ENCODE measurements at places on chromosomes 11 and 22. TPM values are rescaled to one million over a fixed set of nuclear protein-coding genes. Genes with fewer than 3 reads are reported as not detected.

The TRIM6 gene
- 3.3 TPM for total RNA-seq

The RIC8A gene
- 127 TPM for total RNA-seq

The OR52I2 gene
- total RNA-seq, result not detected

DNA sequence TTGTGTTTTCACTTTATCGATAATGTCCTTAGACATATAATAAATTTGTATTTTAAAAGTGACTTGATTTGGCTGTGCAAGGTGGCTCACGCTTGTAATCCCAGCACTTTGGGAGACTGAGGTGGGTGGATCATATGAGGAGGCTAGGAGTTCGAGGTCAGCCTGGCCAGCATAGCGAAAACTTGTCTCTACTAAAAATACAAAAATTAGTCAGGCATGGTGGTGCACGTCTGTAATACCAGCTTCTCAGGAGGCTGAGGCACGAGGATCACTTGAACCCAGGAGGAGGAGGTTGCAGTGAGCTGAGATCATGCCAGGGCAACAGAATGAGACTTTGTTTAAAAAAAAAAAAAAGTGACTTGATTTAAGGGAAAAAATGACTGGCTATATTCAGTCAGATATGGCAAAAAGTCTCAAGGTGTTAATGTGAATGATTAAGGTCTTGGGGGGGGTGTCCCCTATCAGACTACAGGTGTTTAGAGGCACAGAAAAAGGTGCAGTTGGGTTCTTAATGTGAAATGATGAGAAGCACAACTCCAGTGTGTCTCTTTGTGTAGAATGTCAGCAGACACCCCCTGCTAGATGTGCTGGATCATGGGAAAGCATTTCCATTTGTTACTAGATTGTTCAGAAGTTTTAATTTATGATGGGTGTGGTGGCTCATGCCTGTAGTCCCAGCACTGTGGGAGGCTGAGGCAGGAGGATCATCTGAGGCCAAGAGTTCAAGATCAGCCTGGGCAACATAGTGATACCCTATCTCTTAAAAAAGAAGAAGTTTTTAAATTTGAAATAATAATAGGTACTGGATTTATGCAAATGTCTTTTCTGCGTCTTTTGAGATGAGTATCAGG is 17.0 kb downstream of the NEAT1 start:
- DNase-seq, result peak; percentile 37

DNA sequence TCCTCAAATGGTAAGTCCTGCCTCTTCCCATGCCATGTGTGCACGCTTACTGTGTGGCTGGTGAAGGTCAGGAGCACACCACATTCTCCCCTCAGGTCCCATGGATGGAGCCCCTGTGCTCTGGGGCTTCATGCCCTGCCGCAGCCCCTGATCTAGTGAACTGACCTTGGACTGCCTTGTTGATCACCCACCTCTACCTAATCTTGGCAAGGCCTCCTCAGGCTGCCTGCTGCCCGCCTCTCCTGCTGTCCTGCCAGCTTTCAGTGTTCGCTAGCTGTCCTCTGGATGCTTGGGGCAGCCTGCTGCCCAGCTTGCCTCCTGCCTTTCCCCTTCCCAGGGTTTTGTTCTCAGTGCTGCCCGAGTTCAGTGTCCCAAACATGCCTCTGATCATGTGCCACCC is 38.1 kb downstream of the CABIN1 start:
- DNase-seq, result no peak

DNA sequence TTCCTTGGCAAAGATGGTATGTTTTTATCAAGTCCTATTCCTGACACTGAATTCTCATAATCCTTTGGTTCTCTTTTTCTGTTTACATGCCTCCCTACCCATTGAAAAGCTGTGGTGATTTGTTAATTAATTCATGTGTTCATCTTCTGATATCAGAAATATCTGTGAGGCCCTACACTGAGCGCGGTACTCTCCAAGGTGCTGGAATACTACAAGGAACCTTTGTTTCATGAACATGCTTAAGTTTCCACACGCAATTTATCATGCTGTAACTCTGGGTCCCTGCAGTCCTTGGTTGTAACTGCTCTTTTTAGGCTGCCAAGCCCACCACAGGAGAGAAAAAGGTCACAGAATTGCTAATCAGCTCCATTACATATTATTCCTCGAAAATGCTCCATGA is 331.8 kb downstream of the FAT3 start:
- DNase-seq, result peak; percentile 1

- DNase-seq, result no peak
Measured at GRCh38 chr22:42228483-42228882, 42.0 kb downstream of the TCF20 start.

DNA sequence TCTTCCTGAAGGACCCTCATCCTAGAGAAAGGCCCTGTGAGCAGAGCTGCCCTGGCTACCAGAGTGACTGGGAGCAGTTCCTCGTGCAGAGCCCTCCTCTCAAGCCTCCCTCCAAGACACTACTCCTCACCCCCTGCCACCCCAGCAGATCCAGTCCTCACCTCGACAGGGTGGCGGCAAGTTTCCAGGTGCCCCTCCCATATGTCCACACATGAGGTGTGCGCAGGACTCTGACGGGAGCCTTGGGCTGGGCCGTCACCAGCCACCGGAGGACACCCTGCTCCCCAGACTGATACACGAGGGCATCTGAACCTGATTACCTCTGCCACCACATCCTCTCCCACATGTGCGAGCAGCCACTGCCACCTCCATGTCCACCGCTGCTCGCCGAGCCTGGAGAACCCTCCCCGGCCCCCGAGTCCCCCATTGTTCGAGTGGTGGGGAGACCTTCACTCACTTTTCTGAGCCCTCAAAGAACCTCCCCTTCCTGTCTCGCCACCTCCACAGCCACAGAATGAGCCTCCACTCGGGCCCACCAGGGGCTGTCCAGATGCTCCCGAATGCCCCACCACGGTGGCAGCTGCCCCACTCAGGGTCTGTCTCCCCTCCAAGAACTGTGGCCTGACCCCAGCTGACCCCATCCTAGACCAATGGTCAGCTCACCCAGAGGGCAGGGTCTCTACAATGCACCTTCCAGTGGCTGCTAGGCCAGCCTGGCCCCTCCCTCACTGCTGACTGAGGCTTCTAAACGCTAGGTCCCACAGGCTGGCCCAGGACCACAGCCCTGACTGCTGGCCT is 62.5 kb downstream of the DGCR2 start:
- no peak for DNase-seq

DNA sequence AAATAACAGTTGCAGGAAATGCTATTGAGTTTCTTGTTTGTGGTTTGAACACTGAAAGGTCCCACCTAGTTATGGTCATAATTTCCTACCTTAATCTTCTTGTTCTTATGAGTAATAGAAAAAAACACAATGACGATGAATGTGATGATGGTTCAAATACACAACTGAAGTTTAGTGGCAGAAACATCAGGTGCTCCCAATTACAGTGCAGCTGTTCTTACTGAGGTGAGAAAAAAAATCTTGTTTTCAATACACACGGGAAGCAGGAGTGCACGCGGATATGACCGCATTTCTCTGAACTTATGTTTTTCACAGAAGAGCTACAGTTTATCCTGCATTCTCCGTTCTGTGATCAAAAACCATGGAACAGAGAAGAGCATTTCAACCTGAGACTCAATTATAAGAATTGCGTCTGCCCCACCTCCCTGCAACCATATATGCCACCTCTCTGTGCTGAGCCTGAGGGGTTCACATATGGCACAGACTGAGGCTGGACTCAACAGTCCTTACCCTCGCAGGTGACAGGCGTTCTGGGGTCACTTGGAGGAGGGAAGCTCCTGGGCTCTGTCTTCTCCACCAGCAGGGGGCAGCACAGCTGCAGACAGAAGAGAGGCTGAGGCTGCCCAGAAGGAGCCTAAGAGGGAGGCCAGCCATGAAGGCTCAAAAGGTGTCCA is 99.7 kb upstream of the IGLL5 start:
- peak; percentile 74 for DNase-seq
